ENCODE measurements at places on chromosomes 7 and 10. TPM values are rescaled to one million over a fixed set of nuclear protein-coding genes. Genes with fewer than 3 reads are reported as not detected.

GRCh38 chr7:112938863-112939573, 147.6 kb downstream of the GPR85 start:
- H3K27me3 ChIP-seq, result no peaks in the 10 kb centered on the region
- H3K4me1 ChIP-seq, result peaks cover 32% of the 10 kb centered on the region
- DNase-seq, result peak; percentile 27

DNA sequence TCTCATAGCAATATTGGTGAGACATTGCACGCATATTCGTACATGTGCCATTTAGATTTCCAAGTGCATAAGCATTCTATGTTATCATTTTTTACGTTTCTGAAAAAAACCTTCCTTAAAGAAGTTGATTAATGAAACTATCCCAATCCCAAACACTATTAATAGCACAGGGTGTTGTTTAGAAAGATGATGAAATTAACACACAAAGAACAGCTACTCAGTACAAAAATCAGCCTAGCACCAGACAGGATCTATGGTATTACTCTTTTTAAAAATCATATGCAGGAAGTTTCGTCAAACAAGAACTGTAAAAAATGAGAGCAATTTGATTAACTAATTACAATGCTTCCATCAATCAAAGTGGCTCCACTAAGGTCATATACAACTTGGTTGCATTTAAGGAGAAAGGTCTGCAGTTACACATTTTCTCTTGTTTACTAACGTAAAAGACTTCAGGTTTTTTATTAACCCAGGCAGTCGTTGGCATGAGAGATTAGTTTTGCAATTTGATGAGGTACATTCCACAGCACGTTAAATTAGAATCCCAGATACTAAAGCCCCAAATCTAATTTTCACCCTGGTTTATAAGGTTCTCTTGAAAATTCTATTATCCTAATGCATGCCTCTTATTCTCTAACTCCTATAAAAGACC, 38.1 kb downstream of the SLC35B4 start:
- no peak overlapping the region for H3K27ac ChIP-seq
- DNase-seq, result no peak
- no peaks in the 10 kb centered on the region for H3K27me3 ChIP-seq
- H3K4me1 ChIP-seq, result peaks cover 5% of the 10 kb centered on the region

GRCh38 chr7:83036721-83037380, 125.8 kb downstream of the PCLO start:
- no peak overlapping the region for H3K4me3 ChIP-seq
- no peak for DNase-seq
- H3K4me1 ChIP-seq, result peaks cover 19% of the 10 kb centered on the region

DNA sequence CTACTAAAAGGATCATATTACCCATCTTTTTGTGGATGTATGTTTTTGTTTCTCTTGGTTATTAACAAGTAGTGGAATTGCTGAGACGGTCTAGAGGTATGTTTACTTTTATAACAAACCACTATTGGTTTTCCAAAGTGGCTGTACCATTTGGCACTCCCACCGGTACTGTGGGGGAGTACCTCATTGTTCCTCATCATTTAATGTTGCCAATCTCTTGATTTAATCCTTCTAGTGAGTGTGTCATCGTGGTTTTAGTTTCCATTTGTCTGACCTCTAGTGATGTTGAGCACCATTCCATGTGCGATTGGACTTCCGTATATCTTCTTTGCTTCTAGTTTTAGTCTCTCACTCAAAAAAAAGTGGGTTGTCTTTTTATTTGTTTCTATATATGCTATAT, 50.4 kb downstream of the RBM33 start:
- no peak overlapping the region for H3K27ac ChIP-seq
- no peak for DNase-seq
- H3K36me3 ChIP-seq, result no peaks in the 10 kb centered on the region
- no peak overlapping the region for H3K4me3 ChIP-seq
- no peaks in the 10 kb centered on the region for H3K27me3 ChIP-seq

GRCh38 chr10:14185316-14186045, 145.2 kb downstream of the FRMD4A start:
- H3K27ac ChIP-seq, result no peak overlapping the region
- no peaks in the 10 kb centered on the region for H3K36me3 ChIP-seq
- DNase-seq, result no peak
- H3K27me3 ChIP-seq, result no peaks in the 10 kb centered on the region
- no peak overlapping the region for H3K4me3 ChIP-seq

DNA sequence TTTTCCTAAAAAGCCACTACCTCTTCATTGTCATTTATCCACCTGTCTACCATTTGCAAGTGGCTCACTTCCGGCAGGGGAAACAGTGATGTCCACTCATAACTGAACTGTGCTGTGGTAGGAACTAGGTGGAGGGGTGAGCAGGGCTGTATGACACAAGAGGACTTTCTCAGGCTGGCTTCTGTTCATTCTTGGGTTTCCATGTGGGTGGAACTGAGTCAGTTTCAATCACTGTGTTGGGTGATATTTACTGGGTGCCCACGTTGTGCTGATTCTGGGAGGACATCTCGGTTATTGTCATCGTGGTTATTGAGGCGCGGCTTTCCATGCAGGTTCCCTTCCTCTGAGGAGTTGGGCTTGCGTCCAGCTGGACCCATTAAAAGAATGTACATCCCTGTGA, 38.8 kb downstream of the RAMP3 start:
- no peaks in the 10 kb centered on the region for H3K4me1 ChIP-seq
- no peak for DNase-seq
- no peak overlapping the region for H3K27ac ChIP-seq
- H3K36me3 ChIP-seq, result no peaks in the 10 kb centered on the region
- H3K27me3 ChIP-seq, result no peaks in the 10 kb centered on the region

- H3K27me3 ChIP-seq, result no peaks in the 10 kb centered on the region
- peak; percentile 45 for DNase-seq
- H3K36me3 ChIP-seq, result peaks cover 7% of the 10 kb centered on the region
- peak overlapping the region; percentile 75 for H3K27ac ChIP-seq
- H3K4me3 ChIP-seq, result no peak overlapping the region
- H3K4me1 ChIP-seq, result peaks cover 56% of the 10 kb centered on the region
These were observed 20.4 kb downstream of the BCCIP start for GRCh38 chr10:125843603-125844329.

GRCh38 chr7:22363756-22364422, 6.9 kb upstream of the RAPGEF5 start:
- H3K4me3 ChIP-seq, result no peak overlapping the region
- no peaks in the 10 kb centered on the region for H3K36me3 ChIP-seq
- no peak for DNase-seq
- H3K27ac ChIP-seq, result no peak overlapping the region

GRCh38 chr7:94492601-94493000, 17.0 kb upstream of the CASD1 start:
- H3K27me3 ChIP-seq, result no peaks in the 10 kb centered on the region
- no peaks in the 10 kb centered on the region for H3K4me1 ChIP-seq
- DNase-seq, result no peak
- no peak overlapping the region for H3K4me3 ChIP-seq

- H3K4me3 ChIP-seq, result no peak overlapping the region
- no peaks in the 10 kb centered on the region for H3K4me1 ChIP-seq
- no peak overlapping the region for H3K27ac ChIP-seq
- DNase-seq, result no peak
- no peaks in the 10 kb centered on the region for H3K36me3 ChIP-seq
These were observed 530.9 kb upstream of the POM121L12 start for GRCh38 chr7:52504561-52504960.

- no peak for DNase-seq
- H3K4me3 ChIP-seq, result no peak overlapping the region
- peaks cover 40% of the 10 kb centered on the region for H3K4me1 ChIP-seq
- H3K36me3 ChIP-seq, result no peaks in the 10 kb centered on the region
These were observed 2.6 kb downstream of the CREM start for GRCh38 chr10:35129185-35129674.

- peaks cover 19% of the 10 kb centered on the region for H3K4me1 ChIP-seq
- H3K27ac ChIP-seq, result no peak overlapping the region
- H3K36me3 ChIP-seq, result no peaks in the 10 kb centered on the region
- DNase-seq, result no peak
These were observed 48.5 kb upstream of the BHLHA15 start for GRCh38 chr7:98162758-98163157.

DNA sequence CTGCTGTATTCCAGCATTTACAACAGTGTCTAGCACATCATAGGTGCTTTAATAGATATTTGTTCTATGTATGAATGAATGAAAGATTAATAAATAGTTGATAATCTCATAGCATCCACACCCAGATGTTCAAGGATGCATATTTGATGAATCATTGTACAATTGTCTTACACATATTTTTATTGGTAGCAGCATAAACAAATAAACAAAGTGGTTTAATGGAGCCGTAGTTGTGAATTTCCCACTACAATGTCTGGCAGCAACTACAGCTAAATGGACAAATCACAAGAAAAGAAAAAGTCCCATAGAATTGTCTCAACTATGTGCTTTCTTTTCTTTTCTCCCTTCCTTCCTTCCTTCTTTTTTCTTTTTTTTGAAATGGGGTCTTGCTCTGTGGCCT, 150.8 kb downstream of the NRP1 start:
- H3K27ac ChIP-seq, result no peak overlapping the region
- no peaks in the 10 kb centered on the region for H3K27me3 ChIP-seq
- no peak overlapping the region for H3K4me3 ChIP-seq
- H3K36me3 ChIP-seq, result no peaks in the 10 kb centered on the region
- DNase-seq, result no peak

GRCh38 chr7:157281221-157281998, 55.4 kb upstream of the DNAJB6 start:
- H3K27me3 ChIP-seq, result no peaks in the 10 kb centered on the region
- H3K27ac ChIP-seq, result no peak overlapping the region
- DNase-seq, result no peak

- H3K4me3 ChIP-seq, result no peak overlapping the region
- H3K4me1 ChIP-seq, result no peaks in the 10 kb centered on the region
- H3K36me3 ChIP-seq, result no peaks in the 10 kb centered on the region
- DNase-seq, result no peak
- no peaks in the 10 kb centered on the region for H3K27me3 ChIP-seq
- H3K27ac ChIP-seq, result no peak overlapping the region
These were observed 52.6 kb downstream of the RASGEF1A start for GRCh38 chr10:43214071-43214955.

Gene SPDYE5
- not detected for total RNA-seq

Gene CPA2
- 4,381 TPM for total RNA-seq

Gene CCZ1
- total RNA-seq, result 16.5 TPM

Gene MAT1A
- total RNA-seq, result 11.9 TPM

Gene IRF5
- total RNA-seq, result 4.9 TPM

Gene FAM25A
- total RNA-seq, result not detected

Gene UTF1
- total RNA-seq, result not detected
